ENCODE measurements at places on chromosomes 5 and 9.

DNA sequence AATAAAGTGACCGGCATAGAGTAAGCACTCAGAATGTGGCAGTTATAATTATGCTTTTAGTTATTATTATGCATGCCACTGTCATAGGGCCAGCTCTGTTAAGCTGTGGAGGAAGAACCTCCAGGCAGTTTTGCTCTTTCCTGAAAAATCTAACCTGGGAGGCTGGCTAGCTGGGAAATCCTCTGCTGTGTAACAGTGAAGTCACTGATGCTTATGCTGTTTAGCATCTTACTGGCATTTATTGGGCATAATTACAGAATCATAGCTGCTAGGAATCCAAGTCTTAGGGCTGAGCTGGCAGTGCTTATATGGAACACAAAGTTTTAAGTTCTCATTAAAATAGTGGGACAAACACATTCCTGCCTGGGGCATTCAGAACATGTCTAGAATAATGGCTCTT lies 5.5 kb upstream of the GSN start:
- no peak for DNase-seq

GRCh38 chr9:70553707-70554673 lies 139.5 kb upstream of the KLF9 start:
- peak; percentile 80 for DNase-seq

- no peak for DNase-seq
Measured at GRCh38 chr9:119349351-119349825, 19.8 kb downstream of the BRINP1 start.

DNA sequence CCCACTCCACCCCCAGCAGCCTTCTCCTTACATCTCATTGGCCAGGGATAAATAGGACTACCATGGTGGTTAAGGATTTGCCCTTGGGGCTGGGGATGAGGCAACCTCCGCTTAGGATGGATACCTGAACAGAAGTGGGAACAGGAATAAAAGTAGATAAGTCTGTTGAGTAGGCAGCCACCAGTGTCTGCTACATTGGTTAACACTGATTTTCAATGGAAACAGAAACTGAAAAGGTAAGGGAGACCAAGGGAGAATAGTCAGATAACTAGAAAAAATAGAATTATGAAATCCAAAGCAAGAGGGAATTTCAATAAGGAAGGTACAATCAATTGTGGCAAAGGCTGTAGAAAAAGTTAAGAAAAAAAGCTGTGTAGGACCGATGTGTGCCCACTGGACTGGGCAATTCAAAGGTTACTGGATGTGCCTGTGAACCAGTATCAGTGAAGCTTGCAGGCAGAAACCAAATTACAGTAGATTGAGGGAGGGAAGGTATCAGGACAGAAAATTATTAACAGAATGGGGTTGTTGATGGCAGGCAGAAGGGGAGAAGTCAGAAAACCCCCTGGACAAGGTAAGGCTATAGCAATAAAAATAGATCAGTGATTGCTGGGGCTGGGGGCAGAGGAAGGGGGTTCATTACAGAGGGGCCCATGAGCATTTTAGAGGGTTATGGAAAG lies 48.7 kb downstream of the DNAJC21 start:
- no peak for DNase-seq

DNA sequence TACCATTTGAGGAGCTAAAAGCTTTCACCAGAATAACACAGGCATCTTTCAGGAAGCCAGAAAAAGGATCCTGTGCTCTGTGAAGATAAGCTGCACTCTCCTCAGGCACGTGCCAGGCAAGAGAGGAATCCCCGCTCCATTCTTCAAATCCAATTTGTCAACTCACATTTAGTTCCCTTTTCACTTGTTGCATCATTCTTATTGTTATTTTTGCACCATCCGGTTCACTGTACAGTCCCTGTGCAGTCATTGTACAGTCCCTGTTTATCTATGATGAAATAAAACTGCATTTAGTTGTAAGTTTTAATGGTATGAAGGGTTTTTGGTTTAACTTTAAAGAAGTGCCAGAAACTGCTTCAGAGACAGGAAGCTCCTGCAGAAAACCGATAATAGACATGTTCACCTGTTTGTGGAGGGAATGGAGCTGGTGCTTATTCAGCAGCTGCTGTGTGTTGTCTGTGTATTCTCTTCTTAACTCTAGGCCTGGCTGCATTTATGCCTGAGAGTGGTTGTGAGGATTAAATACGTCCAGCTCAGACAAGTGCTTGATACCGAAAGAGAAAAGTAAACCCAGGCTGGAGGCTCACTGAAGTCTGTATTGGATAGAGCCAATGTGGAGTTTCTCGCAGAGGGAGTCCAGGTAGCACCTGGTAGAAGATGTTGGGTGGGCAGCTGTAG lies 22.4 kb downstream of the IFNW1 start:
- DNase-seq, result no peak

- no peak for DNase-seq
Measured at GRCh38 chr5:79023348-79023747, 38.2 kb upstream of the ARSB start.

DNA sequence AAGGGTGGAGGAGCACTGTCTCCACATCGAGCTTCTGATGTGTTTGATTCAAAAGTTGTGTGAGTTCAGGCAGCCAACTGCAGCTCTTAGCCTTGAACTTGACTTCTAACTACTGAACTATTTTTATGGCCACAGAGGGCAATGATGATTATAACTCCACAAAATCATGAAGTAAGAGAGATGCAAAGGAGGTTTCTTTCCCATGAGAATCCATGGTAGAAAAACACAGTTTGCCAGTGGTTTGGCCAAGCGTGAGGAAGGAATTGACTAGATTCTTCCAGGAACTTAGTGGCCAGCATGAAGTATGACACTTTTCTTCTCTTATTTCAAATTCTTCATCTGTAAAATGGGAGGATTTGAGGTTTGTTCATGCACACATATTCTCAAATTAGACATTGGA lies 43.2 kb downstream of the PAPPA start:
- no peak for DNase-seq

GRCh38 chr5:68172314-68172713 lies 43.2 kb upstream of the PIK3R1 start:
- no peak for DNase-seq

Data from mammary epithelial cell (primary cell).